Hepatic stellate cell (primary cell): ENCODE measurements at places on chromosomes 16 and 17.

- no peak for DNase-seq
Measured at GRCh38 chr16:11224096-11224893, 31.7 kb downstream of the SOCS1 start.

DNA sequence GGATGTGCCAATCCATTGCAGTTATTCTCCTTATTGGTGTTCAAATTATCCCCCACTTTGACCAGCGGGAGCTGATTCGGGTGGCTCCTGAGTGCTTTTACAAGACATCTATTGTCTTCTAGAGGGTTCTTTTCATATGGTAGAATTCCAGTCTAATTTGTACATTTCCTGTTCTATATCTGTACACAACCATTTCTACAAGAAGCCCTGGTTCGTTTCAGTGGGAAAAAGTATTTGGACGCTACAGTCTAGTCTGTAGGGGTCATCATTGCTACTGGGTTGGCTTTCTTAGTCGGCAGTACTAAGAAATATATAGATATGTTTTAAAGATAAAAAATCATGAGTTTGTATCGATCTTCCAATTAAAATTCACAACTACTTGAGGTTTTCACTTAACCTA is 262.6 kb downstream of the MAP2K6 start:
- DNase-seq: no peak

GRCh38 chr17:79152636-79153035 is 78.0 kb downstream of the ENGASE start:
- DNase-seq: no peak

DNA sequence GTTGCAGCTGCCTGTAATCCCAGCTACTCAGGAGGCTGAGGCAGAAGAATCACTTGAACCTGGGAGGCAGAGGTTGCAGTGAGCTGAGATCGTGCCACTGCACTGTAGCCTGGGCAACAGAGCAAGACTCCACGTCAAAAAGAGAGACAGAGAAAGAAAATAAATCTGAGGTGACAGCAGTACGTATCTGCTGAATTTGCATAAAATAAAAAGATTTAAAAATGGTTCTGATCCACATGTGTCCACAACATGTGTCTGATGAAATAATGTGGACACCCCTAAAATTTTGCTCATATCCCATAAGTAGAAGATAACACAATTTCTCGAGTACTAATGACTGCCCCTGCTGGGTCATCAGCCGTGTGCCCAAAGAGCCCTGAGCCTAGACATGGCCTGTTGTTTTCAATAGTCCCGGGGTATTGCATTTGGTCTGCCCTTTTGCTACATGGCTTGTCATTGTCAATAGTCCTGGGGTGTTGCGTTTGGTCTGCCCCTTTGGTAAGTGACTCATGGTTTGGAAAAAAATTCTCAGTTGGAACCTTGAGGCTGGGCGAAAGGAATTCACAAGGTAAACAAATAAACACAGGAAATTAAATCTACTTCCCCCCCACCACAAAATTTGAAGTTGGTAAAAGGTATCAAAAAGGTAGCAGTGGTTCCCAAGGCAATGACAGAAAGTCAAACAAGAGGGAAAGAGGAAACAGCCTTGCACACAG is 434.6 kb upstream of the MAF start:
- no peak for DNase-seq
